H7 (cell line): ENCODE measurements at places on chromosomes 11 and 22.

DNA sequence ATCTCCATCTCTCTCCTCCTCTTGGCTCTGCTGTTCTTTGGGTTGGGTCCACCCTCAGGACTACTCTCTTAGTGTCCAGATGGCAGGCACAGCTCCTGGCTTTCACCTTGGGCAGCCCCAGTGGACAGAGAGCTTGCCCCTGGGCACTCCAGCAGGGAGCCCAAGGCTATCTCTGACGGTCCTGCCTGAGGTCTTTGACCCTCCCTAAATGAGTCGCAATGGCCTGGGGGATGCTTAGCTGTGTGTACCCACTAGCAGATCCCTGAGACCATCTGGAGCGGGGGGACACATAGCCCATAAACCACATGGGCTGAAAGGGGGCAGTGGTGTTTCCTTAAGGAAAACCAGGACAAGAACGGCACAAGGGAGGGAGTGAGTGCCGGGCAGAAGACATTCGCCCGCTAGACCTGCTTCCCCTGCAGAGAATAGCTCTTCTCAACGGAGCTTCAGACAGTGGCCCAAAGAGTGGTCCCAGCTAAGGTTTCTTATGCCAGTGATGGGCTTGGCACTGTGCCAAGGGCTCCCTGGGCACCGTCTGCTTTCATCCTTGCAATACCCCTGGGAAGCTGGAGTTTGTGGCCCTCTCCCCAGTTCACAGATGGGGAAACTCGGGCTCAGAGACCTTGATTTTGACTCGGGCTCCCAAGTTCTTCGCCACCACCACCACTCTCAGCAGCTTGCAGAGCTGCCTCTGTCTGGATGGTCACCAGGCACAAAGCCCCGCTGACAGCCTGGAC, 53.9 kb upstream of the ANO1 start:
- DNase-seq, result peak; percentile 12

GRCh38 chr11:130418756-130419155, 9.7 kb downstream of the ADAMTS8 start:
- DNase-seq, result peak; percentile 20

DNA sequence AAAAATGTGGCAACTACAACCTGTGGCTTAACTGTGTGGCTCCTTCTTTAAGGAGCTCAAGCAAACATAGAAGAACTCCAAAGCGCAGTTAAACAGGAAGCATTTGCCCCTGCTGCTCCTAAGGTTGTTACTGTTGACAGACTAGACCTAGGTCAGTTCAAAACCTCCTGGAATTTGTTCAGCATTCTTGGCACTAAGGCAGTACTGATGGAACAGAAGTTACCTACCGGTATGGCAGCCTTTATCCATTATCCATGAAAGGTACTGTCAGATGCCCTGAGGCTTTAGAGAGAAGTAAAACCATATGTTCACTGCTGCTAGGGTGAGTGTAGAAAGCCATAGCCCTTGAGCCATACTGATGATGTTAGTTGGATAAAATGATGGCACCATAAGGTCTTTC, 916.5 kb upstream of the FAT3 start:
- DNase-seq, result no peak

DNA sequence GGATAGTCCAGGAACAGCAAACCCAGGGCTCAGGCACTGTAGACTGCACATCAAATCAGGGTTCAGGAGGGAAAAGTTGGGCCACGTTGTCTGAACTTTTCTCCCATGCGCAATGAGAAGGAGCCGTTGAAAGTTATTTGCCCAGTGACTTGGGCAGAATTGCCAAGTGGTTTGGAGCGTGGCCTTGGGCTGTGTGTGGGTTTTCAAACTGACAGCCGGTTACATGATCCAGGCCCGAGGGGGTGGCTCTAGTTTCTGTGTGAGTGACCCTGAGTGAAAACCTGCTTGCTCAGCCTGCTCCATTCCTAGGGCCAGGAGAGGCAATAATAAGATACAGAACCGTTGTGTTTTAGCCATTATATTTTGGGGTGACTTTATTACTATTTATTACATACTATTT, 20.3 kb downstream of the MB start:
- no peak for DNase-seq

DNA sequence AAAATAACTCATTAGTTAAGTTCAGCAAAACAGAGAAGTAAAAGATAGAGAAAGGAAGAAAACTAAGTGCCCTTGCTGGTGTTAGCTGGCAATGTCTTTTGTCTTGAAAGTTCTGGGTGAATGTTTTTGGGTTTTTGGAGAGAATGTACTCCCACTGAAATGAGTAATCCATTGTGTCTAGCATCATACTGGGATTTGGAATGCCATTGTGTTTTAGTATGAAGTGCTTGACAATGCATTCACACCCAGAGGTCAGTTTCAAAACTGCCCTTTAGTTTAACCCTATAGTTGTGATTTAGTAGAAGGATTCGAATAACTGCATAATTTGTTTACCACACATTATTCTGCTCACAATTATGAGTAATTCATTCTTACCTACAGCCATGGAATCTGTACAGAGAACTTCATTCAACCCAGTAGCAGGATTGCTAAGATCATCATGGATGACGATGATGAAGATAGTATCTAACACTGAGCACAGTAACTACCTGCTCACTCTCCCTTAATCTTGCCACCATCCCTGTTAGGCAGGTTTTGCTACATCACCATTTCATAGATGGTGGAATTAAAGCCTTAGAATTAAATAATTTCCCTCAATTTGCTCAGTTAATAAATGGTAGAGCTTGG, 33.9 kb downstream of the MAML2 start:
- DNase-seq, result no peak

DNA sequence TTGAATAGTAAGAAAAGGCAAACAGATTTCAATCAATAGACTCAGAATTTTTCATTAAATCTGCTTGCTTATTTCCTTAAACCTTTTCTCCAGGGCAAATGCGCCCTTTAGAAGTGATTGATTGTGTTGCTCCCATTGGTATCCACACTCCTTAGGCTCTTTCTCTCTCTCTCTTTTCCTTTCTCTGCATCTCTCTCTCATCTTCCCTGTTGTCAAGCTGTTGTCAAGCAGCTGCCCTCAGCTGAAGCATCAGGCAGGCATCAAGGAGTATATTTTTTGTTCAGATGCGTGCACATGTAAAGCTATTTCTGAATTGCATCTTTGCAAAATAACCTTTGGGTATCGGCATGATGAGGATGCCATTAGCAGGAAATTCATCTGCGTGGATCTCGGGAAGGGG, 107.2 kb upstream of the PLET1 start:
- DNase-seq, result no peak

GRCh38 chr11:47941907-47942558, 38.3 kb upstream of the PTPRJ start:
- no peak for DNase-seq

DNA sequence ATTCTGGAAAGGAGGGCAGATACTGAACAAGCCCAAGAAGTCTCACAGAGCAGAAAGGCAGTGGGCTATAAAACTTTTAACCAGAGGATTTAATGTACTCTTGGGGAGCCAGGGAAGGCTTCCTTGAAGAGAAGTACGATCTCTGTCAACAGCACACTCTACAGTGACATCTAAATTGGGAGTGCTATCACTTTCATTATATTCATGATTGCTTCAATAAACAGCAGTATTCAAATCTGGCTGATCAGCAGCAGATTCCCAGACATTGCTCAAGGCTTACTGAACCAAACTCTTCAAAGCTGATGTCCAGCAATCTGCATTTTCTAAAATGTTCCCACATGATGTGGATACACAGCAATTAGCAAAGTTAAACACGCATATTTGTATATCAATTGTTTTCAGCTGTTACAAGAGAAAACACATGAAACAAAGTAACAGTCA, 44.2 kb downstream of the SYTL2 start:
- no peak for DNase-seq

- peak; percentile 85 for DNase-seq
Observed at GRCh38 chr11:72223615-72224563, 678 bp upstream of the INPPL1 start.

DNA sequence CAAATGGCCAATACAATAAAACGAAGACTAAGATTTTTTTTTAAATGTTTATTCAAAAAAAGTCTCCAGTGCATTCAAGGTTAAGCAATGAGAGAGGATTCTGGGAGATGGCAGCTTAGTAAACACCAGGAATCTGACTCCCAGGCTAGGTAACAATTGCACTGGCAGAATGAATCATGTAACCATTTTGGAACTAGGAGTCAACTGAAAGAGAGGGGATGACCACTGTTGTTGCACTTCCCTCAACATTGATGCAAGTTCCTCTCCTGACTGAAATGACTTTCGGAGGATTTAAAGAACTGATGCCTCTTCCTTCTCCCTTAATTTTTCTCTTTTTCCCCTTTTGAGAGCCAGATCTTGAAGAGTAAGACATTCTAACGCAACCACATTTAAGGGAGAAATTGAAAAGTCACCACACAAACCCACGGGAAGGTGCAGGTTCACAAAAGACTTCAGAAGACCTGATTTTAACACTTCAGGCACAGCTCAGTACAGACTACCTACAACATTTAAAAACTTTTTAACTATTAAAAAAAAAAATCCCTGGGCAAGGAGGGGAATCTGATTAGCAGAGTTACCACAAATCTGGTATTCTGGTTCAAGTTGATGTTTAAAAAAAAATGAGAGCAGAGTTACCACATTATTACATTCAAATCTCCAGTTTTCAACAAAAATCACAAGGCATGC, 56.8 kb downstream of the FCHSD2 start:
- no peak for DNase-seq

DNA sequence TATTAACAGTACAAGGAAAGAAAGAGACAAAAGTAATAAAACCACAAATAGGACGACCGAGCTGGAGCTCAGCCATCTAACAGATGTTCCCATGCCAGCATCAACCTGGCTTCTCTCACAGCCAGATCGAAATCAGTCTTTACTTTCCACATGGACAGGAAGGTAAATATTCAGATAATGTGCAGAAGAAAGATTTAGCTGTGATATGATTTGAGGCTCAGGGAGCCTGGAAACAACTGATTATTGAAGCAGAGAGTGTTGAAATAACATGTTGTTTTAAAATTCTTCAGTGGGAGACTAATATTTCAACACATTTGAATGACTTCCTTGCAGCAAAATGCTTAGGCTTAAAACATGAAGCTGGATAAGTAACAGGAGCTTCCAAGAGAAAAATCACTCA, 546.8 kb downstream of the ETS1 start:
- no peak for DNase-seq

DNA sequence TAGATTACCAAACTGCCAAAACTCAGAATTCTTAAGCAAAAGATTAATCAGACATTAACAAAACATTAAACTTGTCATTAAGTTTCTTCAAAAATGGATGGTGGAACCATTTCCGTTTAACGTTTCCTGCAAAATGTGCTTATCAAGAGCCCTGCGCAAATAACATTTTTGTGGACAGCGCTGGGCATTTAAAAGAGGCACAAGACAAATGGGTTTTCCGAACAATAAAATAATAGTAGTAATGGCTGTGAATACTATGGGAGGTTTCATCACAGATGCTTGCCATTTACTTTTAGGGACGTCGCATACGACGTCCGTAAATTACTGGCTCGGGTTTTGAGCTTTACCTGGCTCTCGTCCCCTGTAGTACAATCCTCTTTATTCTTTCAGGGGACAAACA, 1.1 kb downstream of the NPAT start:
- DNase-seq, result no peak

- no peak for DNase-seq
Observed at GRCh38 chr11:69940246-69940610, 121.0 kb upstream of the FGF3 start.

GRCh38 chr11:35272391-35272902, 133.5 kb downstream of the CD44 start:
- DNase-seq, result no peak

DNA sequence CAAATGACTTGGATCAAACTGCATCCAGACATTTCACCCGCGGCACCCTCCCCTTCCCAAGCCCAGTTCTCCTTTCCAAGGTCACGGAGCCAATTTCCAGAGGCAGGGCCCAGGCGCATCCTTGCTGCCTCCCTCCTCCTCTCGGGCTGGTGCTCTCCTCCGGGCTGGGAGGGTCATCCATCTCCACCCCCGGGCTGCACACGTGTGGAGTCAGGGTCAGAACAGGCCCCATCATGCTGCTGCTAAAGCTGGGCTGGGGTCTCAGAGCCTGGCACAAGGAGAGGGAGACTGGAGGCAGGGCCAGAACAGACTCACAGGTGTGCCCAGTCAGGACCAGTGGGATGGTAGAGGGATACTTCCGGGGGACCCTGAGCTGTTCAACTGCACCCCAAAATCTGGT, 14.0 kb downstream of the RSPH14 start:
- no peak for DNase-seq

DNA sequence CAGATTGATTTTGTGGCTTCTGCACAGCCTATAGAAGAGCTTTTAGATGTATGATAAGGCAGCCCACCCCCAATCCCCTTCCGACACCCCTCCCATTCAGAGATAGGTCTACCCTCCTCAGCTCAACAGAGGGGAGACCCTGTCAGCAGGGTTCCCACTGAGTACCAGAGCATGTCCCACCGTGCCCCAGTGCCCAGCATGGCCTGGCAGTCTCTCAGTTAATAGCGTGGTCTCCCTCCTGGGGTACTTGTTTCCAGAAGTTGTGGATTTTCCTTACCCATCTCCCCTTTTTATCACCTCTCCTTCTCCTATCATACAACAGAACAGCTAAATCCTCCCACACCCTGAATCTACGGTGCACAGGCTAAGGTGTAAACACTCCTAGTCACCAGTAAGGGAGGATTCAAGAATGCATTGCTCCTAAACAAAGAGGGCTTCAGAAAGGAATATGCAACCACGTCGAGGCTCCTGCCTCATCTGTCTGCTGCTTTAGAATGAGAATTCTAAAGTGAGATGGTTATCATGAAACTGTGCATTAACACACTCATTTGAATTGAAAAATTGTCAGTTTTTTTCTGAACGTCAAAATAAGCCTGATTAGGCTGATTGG, 6.7 kb downstream of the PLAAT2 start:
- DNase-seq, result no peak

- DNase-seq, result peak; percentile 42
Observed at GRCh38 chr22:31621507-31622124, 40.4 kb downstream of the PISD start.

- no peak for DNase-seq
Observed at GRCh38 chr11:128195756-128196155, 391.6 kb downstream of the ETS1 start.

GRCh38 chr11:65243797-65244196, 18.0 kb upstream of the POLA2 start:
- DNase-seq, result peak; percentile 75

DNA sequence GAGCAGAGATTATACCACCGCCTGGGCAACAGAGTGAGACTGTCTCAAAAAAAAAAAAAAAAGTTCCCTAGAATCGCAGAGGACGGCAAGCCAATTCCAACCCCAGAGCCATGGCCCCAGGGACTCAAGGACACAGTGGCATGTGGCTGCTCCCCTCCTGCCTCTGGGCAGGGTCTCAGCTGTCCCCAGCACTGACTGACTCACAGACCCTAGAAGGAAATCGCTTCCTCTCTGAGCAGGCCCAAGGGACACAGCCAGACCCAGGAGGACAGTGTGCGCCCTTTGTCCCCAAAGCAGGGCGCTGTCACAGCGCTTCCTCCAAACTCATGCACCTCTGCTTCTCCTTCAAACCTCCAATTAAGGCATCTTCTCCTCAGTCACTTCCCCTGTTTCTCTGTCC, 2.3 kb downstream of the PACSIN3 start:
- no peak for DNase-seq

GRCh38 chr11:97732011-97732632, 1288.6 kb upstream of the CNTN5 start:
- no peak for DNase-seq
